IgD-negative memory B cell (primary cell): ENCODE measurements at places on chromosomes 5 and 9. TPM values are rescaled to one million over a fixed set of nuclear protein-coding genes. Genes with fewer than 3 reads are reported as not detected.

The PCDHGB2 gene
- 0.21 TPM for polyA plus RNA-seq

The KIF27 gene
- polyA plus RNA-seq = 1.4 TPM

The SPINK4 gene
- not detected for polyA plus RNA-seq

The GALNT12 gene
- 0.90 TPM for polyA plus RNA-seq
